CD8-positive, alpha-beta memory T cell (primary cell): ENCODE measurements at places on chromosomes 2 and 18.

DNA sequence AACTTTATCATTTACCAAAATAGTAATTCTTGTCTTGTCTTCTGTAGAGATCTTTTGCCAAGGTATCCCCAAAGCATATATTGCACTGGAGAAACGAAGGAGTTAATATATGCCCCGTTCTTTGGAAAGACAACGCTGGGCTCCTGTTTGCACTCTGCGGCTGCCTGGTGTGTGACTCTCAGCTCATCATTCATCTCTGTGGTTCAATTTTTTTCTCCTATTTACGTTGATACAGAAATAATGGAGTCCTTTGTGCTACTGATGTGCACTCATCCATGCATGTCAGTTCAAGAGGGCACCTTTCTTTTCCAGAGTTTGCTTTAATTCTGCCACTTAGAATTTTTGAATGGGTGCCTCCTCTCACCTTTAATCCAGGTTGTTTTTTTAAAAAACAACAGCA is 655.5 kb downstream of the DCDC2C start:
- no peak for DNase-seq

DNA sequence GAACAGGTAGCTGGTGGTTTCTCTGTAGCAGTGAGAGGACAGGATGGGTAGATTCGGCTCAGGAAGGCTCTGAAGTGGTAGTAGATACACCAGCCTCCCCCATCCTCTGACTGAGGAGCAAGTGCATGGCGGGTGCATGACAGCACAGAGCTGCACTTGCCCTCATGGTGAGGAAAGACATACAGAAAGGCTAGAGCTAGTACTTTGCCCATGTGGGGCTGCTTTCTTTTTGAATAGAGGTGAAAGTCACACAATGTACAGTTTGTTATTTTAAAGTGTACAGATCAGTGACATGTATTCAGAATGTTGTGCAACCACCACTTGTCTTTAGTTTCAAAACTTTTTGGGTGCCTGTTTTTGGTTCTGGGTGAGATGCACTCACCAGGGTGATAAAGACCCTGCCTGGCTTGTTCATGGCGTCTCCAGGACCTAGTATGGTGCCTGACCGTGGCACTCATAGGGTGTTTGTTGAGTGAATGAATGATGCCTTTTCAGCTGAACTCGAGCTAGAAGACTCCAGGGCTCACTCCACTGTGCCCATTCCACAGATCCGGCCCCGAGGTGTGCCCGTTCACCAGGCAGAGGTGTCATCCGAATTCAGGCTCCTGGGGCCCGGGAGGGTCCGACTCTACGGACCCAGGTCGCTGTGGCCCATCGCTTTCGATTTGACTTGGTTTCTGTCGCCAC is 421 bp upstream of the VAMP5 start:
- peak; percentile 15 for DNase-seq

DNA sequence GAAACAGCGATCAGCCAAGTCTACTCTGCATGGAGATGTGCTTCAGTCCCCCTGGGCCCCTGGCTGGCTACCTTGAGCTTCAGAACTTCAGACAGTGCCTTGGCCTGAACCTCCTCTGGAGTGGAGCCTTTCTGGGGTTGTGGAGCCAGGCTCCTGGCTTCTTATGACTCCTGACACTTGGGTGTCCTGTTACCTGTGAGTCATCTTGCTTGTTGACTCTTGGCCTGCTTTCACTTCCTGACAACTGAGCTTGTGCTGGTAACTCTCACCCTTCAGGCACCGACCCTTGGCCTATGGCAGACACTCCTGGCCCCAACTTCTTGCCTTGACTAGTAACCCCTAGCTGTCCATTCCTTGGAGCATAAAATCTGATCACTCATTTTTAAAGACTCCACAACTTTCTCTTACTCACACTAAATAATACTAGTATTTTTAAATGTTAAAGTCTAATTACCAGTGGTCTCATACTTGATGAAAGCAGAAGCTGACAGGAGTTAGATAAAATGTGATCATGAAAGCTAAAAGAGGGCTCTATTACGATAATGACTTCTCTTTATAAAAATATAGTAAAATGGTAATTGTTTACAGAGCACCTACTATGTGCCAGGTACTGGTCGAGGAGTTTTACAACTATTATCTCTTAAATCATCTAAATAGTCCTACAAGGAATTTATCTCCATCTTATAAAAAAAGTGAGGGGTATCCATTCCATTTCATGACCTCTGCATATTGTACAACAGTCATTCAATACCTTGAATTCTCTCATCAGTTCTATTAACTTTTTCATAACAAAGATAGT is 46.3 kb upstream of the VIT start:
- no peak for DNase-seq

DNA sequence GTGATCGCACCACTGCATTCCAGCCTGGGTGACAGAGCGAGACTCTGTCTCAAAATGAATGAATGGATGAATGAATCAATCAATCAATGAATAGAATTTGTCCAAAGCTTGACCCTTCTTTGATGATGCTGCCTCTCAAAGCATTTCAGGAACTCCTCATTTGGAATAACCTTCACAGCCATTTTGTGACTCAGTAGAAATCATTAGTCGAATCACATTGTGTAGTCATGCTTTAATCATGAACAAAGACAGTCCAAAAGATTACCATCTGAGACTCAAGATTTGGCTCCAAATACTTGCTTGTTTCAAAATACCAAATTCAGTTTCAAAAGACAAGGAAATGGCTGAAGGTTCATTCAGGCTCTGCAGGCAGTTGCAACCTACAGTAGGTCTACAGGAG is 83.1 kb downstream of the VWA3B start:
- no peak for DNase-seq

DNA sequence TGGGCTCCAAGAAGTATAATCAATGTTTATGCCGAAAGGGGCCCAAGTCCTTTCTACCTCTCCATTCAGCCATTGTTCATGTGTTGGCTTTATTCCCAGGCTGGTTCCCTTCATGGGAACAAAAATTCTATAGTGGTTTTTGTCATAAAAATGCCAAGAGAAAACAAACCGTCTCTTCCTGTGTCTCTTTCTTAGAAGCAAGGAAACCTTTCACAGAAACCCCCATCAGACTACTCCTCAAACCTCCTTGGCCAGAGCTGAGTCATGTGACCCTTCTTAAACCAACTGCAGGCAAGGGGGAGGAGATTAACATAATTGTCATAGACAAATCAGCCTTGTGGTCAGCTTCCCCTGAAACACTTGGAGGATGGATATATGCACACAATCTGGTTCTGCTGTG is 75.1 kb upstream of the TANK start:
- no peak for DNase-seq

DNA sequence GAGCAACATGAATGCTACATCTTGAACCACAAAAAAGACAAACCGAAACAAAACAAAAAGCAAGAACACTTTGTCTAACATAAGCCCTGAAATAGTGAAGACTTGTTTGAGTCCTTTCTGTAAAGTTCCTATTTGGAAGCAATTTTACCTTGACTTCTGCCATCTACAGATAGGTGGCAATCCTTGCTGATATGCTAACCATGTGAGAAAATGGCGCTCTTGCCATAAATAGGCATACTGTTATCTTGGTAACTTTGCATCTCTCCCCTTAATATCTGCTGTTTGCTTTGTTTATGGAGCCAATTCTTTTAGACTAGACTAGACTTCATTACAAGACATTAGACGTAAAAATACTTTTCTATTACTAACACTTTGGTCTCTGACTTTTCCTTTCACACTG is 49.4 kb upstream of the PNPT1 start:
- DNase-seq, result no peak
